Cardiac fibroblast (primary cell): ENCODE measurements at places on chromosomes 2 and 18.

- peak; percentile 55 for DNase-seq
Observed at GRCh38 chr2:196278491-196278911, 107.1 kb upstream of the STK17B start.

DNA sequence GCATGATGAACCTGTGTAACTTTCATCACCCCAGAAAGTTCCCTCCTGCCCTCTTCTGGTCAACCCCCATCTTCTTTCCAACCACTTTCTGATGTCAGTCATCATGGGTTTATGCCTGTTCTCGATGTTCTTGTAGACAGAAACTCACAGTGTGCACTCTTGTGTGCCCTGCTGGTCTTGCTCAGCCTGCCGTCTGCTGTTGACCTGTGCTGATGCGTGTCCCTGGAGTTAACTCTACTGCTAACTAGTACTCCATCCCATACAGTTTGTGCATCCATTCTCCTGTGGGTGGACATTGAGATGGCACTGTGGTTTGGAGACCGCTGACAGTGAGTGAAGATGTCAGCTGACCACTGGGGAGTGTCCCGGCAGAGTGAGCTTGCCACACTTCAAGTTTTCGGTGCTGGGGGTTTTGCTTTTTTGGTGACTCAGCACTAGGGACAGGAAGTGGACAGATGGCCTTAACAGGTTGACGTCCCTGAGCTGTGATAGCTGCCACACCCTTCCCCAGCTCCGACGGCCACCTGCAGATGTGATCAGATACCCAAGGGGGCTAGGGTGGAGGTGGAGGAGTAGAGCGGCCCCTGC, 14.8 kb downstream of the KLHL29 start:
- DNase-seq: no peak

DNA sequence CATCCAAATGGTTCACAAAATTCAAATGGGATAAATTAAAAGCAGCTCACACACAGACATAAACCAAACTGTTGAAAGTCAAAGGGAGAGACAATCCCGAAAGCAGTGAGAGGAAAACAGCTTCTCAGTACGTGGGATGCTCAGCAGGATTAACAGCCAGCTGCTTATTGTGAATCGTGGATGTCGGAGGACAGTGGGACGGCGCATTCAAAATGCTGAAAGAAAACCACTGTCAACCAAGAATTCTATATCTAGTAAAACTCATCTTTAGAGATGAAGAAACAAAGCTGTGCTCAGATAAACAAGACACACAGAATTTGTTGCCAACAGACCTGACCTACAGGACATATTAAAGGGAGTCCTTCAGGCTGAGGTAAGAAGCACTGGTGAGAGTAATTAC, 102.9 kb downstream of the NFATC1 start:
- no peak for DNase-seq

- no peak for DNase-seq
Observed at GRCh38 chr18:78735131-78736014, 244.2 kb upstream of the SALL3 start.

DNA sequence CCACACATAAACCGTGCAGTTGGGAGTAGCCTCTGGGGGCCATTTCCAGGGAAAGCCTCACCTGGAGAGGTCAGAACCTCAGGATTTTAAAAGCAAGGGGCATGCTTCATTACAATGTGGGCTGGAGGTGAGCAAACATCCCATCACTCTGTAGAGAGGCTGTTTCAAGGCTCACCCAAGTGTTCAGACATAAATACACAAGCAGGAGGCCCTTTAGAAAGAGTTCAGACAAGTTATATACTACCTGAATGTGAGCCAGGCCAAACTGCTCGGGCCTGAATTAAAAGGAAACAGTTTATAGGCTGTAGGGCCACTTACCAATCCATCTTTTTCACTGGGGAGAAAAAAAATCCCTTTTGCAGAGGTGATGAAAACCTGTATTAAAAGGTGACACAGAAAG, 540.0 kb upstream of the ZEB2 start:
- no peak for DNase-seq

- no peak for DNase-seq
Observed at GRCh38 chr2:21267232-21267835, 143.6 kb downstream of the TDRD15 start.

DNA sequence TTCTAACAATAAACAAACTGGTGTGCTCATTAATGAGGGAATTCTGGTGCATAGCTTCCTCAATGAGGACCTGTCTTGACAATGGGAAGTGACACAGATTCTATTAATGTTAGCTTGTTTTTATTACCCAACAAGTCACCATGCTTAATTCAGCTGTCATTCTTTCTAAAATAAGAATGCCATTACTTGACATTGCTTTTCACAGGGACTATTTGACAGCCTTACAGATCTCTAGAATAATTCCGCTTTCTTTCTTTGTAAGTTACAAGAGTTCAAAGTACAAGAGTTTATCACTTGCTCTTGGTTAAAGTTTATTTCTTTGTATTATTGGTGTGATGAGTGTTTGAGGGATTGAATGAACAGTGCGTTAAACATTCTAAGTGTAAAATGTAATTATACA, 127.0 kb upstream of the COL5A2 start:
- no peak for DNase-seq

DNA sequence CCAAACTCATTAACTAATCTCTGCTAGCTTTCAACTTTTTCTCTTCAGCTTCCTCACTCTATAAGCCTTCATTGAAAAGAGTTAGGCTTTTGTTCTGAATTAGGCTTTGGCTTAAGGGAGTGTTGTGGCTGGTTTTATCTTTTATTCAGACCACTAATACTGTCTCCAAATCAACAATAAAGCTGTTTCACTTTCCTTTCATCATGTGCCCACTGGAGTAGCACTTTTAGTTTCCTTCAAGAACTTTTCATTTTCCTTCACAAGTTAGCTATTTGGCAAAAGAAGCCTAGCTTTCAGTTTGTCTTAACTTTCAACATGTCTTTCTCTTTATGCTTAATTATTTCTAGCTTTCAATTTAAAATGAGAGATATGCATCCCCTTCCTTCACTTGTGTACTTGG, 271.7 kb upstream of the FSIP2 start:
- DNase-seq: no peak

DNA sequence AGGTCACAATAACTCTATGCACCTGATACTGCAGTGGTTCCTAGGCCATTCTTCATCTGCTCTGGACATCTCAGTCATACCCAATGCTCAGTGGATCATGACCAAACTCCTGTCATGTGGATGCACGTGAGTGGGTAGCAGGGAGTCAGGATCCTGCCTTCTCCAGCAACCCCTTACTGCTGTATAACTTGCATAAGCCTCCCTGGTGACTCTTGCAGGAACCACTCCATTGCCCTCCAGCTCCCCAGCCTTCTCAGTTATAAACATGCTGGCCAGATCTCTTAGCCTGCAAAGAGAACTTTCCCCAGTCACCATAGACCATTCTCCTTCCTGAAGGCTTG, 98.6 kb upstream of the ZNF397 start:
- DNase-seq: no peak

GRCh38 chr18:56803051-56803450, 151.9 kb downstream of the WDR7 start:
- no peak for DNase-seq

DNA sequence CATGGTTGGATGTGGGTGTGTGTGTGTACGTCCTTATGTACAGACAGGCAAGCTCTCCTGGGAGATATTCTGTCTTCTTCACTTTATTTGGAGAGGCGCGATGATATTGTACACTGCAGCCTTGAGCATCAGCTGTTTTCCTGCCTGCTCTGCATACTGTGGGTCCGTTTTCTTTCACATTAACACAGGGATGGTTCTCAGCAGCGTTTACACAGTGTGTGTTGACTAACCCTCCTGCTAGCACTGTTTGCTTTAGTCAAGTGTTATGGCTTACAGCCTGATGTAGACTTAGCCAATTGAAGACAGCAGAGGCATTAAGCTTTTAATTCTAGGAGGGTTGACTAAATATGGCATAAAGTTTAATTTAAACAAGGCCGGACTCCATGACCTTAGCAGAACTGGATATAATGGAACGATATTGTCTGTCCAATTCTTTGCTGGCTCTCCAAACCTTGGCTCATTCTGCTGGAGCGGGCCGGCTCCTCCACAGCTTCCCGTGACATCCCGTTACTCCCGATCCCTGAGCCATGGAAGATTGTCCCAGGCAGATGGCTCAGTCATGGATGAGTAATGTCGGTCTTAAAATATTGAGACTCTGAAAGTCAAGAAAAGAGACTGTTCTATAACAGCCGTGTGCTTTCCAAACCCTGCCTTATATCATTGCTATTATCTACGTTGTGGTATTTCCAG, 134.7 kb downstream of the TPGS2 start:
- no peak for DNase-seq

DNA sequence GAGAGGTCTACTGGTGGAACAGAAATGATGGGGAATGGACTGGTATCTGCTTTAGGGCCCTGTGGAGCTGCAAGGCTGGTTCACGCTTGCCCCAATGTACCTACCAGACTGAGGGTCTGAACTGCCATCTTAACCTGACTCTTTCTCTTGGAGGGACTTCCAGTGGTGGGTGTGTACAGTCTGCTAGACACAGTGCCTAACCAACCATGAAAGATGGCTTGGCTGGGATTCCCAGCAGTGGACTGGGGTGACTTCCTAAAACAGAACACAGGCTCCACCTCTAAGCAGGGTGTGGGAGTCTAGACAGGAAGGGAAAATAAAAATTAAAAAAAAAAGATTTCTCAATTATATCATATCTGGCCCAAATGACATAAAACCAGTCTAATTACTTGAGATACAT, 25.5 kb upstream of the MYO3B start:
- DNase-seq: no peak

DNA sequence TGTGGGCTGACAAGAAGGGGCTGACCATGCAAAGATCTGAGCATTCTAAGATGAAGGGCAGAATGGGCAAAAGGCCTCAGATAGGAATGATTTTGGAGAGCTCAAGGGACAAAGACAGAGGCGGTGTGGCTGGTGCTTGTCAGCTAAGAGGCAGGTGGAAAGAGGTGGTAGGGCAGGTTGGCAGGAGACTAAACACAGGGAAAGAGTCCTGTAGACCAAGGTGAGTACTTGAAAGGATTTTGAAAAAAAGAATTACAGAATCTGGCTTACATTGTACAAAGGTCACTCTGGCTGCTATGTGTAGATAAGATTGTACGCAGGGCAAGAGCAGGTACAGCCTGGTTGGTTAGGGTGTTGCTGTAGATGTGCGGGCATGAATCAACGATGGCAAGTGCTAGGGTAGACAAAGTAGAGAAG, 50.6 kb downstream of the STK39 start:
- DNase-seq: no peak

GRCh38 chr18:33611525-33612135, 33.6 kb downstream of the ASXL3 start:
- no peak for DNase-seq

GRCh38 chr2:175206866-175207265, 25.4 kb upstream of the ATP5MC3 start:
- DNase-seq: no peak

- no peak for DNase-seq
Observed at GRCh38 chr2:236901956-236902355, 183.7 kb upstream of the COPS8 start.

DNA sequence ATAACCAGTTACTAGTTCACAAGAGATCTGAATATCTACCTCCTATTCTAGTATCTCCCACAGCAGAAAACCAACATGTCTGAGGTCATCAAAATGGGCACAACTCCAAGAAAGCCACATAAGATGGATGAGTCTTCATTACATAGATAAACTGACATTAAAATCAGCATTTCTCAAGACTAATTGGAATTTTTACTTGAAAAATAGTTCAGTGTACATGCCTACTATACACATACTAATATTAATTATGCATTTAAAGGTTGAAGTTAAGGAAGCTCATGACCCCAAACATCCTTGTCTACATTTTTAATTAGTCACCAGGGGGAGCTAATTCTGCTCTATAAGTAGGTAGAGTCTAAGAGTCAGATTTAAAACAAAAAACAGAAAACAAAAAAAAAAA, 41.9 kb downstream of the ZNF521 start:
- DNase-seq: peak; percentile 46

DNA sequence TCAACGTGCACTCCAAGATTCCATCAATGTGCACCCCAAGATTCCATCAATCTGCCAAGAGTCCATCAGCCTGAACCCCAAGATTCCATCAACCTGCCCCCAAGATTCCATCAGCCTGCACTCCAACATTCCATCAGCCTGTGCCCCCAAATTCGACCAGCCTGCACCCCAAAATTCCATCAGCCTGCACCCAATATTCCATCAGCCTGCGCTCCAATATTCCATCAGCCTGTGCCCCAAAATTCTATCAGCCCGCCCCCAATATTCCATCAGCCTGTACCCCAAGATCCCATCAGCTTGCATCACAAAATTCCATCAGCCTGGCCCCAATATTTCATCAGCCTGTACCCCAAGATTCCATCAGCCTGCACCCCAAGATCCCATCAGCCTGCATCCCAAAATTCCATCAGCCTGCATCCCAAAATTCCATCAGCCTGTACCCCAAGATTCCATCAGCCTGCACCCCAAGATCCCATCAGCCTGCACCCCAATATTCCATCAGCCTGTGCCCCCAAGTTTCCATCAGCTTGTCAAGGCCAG, 92.1 kb upstream of the PXDN start:
- DNase-seq: no peak

DNA sequence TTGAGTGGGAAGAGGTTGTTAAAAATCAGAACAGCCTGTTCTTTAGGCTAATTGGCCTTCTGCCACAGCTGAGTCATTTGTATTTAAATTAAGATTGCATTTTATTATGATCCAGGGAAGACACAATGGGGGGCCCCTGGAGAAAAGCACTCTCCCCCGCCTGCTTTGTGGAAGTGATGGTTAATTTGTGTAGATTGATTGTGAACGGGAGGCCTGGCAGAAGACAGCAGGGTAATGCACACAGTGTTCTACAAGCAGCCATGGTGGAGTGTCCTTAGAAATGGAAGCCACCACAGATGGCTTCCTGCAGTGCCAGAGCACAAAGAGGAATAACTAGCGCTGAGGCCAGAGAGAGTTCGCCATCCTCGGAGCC, 19.6 kb downstream of the RAMP1 start:
- DNase-seq: peak; percentile 70

- peak; percentile 50 for DNase-seq
Observed at GRCh38 chr2:714005-714741, 37.0 kb upstream of the TMEM18 start.

GRCh38 chr2:151051574-151052220, 210.0 kb downstream of the RBM43 start:
- peak; percentile 75 for DNase-seq

DNA sequence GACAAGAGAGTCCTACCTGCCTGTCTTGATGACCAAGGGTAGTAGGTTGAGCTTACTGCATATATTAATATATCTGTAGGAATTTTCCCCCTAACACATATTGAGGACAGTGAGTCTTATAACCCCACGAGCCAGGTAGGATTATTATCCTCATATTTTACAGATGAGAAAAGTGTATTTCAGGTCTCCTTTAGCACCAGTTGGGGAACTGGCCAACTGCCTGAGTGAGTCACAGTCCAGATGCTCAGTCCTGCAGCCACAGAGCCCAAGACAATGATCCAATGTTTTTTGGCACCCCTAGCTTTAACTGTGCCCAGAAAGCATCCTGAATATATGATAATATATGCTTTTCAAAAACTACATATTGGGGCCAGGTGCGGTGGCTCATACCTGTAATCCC, 30.8 kb upstream of the GLS start:
- DNase-seq: peak; percentile 74

GRCh38 chr2:197628043-197628500, 47.3 kb downstream of the RFTN2 start:
- DNase-seq: peak; percentile 11

- DNase-seq: no peak
Observed at GRCh38 chr2:58971511-58972360, 730.6 kb upstream of the FANCL start.

- no peak for DNase-seq
Observed at GRCh38 chr2:10053351-10053750, 10.0 kb downstream of the KLF11 start.

GRCh38 chr2:202014318-202014717, 19.3 kb upstream of the FZD7 start:
- DNase-seq: no peak
